ENCODE measurements at places on chromosomes 7 and 10.

DNA sequence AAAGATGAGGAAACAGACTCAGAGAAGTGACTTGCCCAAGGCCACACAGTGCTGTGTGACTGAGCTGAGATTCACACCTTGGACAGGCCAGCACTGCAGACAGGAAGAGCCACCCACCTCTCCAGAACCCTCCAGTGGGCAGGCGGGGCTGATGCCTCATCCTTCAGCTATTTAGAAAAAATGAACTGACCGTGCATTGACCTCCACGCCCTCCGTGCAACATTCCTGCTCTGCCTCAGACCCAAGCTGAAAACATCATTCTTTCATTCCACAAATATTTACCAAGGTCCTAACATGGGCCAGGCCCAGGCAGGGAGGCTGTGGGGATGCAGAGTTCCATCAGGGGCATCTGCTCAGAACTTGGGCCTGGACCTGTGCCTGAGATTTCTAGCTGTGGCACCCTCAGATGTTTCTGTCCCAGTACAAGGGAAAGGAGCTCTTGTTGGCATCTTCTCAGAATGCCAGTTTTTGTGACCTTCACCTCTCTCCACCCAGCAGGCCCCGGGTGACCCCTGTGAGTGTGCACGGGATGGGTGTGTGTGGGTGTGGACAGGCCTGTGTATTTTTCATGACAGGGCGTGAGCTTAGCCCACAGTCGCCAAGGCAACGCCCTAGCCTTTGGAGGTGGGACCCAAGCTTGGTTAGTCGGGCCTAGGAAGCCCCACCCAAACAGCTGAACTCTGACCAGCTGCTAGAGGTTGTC, 6.5 kb downstream of the VSIR start:
- DNase-seq = no peak

DNA sequence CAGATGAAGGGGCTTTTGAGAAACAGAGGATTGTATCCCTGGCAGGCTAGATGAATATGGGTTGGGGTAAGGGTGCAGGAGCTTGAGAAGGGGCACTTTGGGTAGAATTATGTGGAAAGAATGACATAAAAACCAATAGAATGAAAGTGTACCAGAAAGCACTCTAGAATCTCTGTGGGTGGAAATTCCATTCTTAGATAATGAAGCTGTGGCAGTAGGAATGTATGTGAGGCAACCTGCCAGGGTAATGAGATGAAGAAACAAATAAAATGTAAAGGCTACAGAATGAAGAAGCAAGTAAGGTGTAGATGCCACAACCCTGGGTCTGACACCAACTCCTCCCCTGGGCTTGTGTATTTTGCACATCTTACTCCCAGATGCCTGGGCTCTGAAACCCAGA, 16.8 kb downstream of the NOBOX start:
- DNase-seq = no peak

GRCh38 chr7:152760854-152761748, 1.5 kb downstream of the ACTR3B start:
- DNase-seq = no peak

GRCh38 chr10:113225903-113226302, 275.9 kb downstream of the TCF7L2 start:
- DNase-seq = no peak

GRCh38 chr7:18798088-18798906, 302.7 kb downstream of the HDAC9 start:
- DNase-seq = no peak

GRCh38 chr7:111510584-111511378, 51.5 kb downstream of the IMMP2L start:
- no peak for DNase-seq

DNA sequence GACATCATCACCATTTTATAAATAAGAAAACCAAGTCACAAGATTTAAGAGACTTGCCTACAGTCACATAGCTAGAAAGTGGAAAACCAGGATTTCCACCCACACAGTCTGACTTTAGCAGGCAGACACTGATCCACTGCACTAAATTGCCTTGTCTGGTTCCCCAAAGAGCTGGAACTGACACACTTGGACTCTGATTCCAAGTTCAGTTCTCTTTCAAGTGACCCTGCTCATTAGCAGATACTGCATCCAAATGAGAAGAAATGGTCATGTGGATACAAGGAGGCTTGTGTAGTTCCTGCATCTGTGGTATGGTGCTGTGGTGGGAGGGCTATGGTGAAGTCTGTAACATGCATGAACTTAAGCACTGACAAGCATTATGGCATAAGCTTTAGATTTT, 180.1 kb upstream of the MKLN1 start:
- DNase-seq = no peak

GRCh38 chr7:117669818-117670217, 190.0 kb downstream of the CFTR start:
- DNase-seq = no peak

GRCh38 chr10:499991-500390, 189.5 kb downstream of the DIP2C start:
- DNase-seq = no peak

- DNase-seq = no peak
These were observed 1.0 kb downstream of the DDC start for GRCh38 chr7:50564171-50564570.

GRCh38 chr10:2978111-2978510, 89.2 kb upstream of the PFKP start:
- DNase-seq = no peak

- DNase-seq = no peak
These were observed 515 bp downstream of the GSDME start for GRCh38 chr7:24756545-24757352.

GRCh38 chr7:77908664-77909063, 110.1 kb downstream of the PHTF2 start:
- no peak for DNase-seq

DNA sequence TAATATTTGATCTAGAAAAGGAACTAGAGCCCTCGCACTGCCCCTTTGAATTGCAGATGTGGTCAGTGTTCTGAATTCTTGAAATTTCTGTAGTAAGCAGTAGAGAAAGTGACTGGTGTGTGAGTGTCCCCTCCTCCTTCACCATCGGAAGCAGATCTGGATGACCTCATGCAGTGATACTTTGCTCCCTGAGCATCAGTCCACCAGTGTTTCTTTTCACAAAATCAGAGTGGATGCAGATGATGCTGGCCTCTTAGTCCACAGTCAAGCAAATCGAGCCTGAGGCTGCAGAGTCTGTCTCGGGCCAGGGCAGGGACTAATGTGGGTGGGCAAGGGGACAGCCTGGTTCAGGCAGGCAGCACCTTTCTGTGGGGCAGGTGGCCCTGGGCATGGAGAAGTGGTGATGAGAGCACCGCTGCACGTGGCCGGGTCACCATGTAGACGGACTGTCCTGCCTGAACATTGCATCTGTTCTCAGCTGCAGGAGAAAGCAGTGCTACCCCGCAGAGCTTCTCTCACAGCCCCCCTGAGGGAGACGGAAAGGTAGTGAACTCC, 5.4 kb downstream of the INSIG1 start:
- no peak for DNase-seq

GRCh38 chr10:77043420-77043763, 594.2 kb downstream of the KCNMA1 start:
- no peak for DNase-seq

- DNase-seq = no peak
These were observed 77.0 kb downstream of the FRMD4A start for GRCh38 chr10:14253711-14254110.

GRCh38 chr7:2208712-2209111, 24.0 kb downstream of the MAD1L1 start:
- no peak for DNase-seq

- no peak for DNase-seq
These were observed 7.1 kb downstream of the UBE2D1 start for GRCh38 chr10:58341947-58342346.

All from NCI-H187 (cell line).